ENCODE measurements at places on chromosomes 2 and 18.

- H3K4me1 ChIP-seq: peaks cover 10% of the 10 kb centered on the region
- peaks cover 15% of the 10 kb centered on the region for H3K27me3 ChIP-seq
- peak; percentile 3 for DNase-seq
- peak overlapping the region; percentile 28 for H3K4me3 ChIP-seq
- H3K27ac ChIP-seq: peak overlapping the region; percentile 59
These were observed 105.9 kb upstream of the CREB1 start for GRCh38 chr2:207423886-207424285.

DNA sequence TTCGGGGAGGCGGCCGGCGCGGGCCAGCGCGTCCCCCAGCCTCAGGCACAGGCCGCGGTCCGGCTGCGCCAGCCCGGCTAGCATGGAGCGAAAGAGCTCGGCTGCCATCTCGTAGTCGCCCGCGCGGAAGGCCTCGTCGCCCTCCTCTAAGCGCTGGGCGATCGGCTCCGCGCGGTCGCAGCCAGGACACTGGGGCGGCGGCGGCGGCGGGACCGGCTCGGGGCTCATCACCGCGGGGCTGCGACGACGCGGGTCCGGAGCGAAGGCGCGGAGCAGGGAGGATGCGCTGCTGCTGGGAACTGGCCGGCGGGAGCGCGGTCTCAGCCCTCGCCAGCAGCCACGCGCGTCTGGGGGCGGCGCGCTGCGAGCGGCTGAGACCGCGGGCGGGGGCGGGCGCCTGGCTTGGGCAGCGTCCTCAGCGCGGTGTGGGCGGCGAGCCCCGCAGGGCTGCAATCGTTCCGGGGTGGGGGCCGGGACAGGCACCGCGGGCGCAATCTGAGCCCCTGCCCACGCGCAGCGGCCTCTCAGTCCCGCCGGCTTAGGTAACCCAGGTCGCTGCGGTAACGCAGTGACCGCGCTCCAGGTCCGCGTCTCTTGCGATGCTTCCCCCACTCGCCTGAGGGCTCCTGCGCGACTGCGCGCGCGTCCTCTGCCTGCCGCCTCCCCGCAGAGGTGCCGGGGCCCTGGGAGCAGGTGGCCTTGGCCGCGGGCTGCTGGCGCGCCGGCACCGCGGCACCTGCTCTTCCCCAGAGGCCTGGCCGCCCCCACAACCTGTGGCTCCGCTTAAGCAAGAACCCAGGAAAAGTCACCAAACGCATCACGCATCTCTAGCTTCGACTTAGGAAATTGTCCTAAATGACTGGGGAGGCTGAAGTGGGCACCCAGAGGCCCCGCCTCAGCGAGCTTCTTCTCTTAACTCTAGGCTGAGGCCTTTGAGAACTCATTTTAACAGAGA lies at the start of gene LONRF2:
LONRF2 (minus strand) TSS at position 636 of the 955 bp plus-strand sequence; CDS start at position 228, 408 bp downstream.
- H3K4me1 ChIP-seq: no peaks in the 10 kb centered on the region
- no peak for DNase-seq
- H3K36me3 ChIP-seq: no peaks in the 10 kb centered on the region
- no peak within 1 kb of the TSS for H3K27ac ChIP-seq
- H3K4me3 ChIP-seq: peak within 1 kb of the TSS; percentile 34

DNA sequence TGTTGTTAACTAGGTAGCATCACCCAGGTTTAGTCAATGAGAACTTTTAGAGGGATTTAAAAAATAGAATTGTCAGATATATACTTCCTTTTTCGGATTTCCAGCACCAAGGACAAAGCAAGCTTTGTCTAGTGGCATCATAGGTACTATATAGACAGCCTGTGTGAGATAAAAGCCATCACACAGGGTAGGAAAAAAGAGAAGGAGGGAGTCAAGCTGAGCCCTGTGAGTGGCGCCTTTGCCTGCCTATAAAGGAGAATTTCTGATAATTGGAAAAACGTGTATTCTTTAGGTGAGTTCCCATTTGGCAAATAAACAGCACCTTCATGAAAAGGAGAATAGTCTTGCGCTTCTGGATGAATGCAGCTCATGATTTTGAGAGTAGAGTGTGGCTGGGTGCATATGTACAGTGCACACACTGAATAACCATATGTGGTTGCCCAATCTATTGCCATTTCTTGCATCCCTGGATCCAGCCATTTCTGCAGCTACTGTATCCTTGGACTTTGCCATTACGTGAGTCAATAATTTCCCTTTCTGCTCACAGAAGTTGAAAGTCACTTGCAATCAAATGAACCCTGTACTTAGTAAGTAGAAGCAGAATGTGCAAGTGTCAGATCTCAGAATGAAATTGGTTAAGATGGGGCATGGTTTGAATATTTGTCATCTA lies 559.9 kb upstream of the MEX3C start:
- no peak for DNase-seq
- H3K4me1 ChIP-seq: no peaks in the 10 kb centered on the region
- H3K36me3 ChIP-seq: no peaks in the 10 kb centered on the region
- H3K27ac ChIP-seq: no peak overlapping the region

DNA sequence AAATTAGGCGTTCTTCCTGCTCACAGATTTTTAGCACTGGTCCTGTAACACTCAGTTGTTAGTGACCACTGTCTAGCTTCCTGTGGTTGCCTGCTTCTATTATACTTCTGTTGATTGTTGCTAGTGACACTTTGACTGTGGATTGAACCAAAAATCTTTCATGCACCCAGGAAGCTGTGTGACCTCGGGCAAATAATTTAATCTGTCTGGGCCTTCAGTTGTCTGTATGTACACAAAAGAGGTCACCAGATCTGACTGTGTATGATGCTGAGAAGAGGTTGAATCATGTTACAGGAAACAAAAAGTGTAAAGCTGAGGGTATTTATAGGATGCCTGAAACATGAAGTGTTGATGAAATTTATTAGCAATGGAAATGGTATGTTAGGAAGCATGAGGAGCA lies 12.7 kb downstream of the ICOS start:
- H3K4me1 ChIP-seq: peaks cover 38% of the 10 kb centered on the region
- peak overlapping the region; percentile 66 for H3K27ac ChIP-seq
- H3K27me3 ChIP-seq: no peaks in the 10 kb centered on the region
- peak overlapping the region; percentile 56 for H3K4me3 ChIP-seq
- H3K36me3 ChIP-seq: no peaks in the 10 kb centered on the region
- DNase-seq: peak; percentile 14

DNA sequence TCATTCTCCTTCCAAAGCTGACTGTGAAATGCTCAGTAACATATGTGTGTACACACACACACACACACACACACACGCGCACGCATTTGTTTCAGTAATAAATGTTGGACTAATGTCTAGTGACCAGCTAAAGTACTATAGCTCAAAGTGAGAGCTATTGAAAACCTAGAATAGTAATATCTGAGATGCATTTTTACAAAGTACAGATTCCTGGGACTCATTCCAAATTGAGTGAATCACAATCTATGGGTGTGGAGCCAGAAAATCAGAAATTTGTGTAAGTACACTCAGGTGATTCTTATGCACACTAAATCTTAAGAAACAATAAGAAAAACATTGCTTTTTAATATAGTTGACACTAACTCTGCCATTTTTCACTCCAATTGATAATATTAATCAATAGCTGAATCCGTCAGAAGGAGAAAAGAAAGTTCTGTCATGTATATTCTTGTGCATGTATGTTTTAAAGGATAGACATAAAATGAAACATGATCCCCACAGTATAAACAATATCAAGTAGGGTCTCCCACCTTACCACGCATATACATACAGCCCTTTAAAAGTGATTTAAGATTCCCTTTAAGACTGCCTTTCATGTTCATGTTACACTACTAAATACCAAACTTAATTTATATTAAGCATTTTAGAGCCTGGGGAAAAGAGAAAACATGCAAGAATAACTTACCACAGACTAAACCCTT lies 123.5 kb downstream of the ATAD2B start:
- H3K4me1 ChIP-seq: no peaks in the 10 kb centered on the region
- H3K27me3 ChIP-seq: no peaks in the 10 kb centered on the region
- no peak overlapping the region for H3K27ac ChIP-seq
- H3K36me3 ChIP-seq: peaks cover 42% of the 10 kb centered on the region

DNA sequence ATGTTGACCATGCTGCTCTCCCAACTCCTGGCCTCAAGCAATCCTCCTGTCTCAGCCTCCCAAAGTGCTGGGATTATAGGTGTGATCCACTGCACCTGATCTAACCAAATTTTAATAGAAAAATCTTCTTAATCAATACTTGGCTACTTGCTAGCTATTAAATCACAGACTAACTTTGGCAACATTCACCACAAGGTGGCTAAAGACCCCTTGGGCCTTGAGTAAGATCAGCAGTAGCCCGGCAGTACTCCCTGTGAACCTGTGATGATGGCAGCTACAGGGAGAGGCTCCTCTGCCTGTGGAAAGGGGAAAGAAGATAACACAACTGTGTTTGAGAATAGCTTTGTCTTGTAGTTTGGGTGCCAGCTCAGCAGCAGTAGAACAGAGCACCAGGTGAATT lies 102.9 kb downstream of the SLC39A10 start:
- DNase-seq: no peak
- H3K27ac ChIP-seq: no peak overlapping the region
- no peak overlapping the region for H3K4me3 ChIP-seq
- H3K4me1 ChIP-seq: no peaks in the 10 kb centered on the region
- no peaks in the 10 kb centered on the region for H3K27me3 ChIP-seq

DNA sequence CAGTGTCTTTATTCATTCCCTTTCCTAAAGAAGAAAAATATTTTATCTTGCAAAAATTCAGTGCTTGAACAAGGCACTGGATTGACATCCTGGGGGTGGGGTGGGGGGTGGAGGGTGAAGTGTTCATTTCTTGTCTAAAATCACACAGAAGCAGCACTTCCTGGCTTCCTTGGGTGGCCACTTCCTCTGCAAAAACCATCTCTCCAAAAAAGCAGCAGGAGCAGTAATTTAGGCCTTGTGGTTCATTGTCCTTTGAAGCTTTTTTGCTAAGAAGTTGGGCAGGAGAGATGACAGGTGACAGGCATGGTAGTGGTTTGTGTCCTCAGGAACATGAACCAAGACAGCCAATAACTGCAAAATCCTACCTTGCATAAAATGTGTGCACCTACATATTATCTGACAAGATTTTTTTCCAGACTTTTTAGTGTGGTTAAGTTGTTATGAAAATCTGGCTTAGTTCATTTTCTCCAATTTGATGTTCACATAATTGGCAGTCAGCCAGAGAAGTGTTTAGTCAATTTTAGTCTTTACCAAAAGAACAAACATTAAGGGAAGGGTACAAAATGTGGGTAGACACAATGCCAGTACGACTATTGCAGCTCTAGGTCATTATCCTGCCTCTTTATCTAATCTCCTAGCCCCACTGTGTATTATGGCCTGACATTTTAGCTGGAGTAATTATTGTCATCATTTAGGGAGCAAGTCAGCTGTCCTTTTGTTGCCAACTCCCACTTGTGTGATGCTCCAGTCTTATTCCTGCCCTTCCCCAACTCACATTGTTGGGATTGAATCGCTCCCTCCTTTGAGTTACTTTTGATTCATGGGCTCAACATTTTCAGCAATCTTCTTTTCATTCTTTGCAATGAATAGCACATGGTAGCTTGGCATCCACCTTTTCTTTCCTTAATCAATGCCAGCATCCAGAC lies 177.2 kb downstream of the MYO3B start:
- no peaks in the 10 kb centered on the region for H3K36me3 ChIP-seq
- H3K4me3 ChIP-seq: no peak overlapping the region
- H3K4me1 ChIP-seq: peaks cover 7% of the 10 kb centered on the region
- peaks cover 15% of the 10 kb centered on the region for H3K27me3 ChIP-seq
- no peak for DNase-seq
- no peak overlapping the region for H3K27ac ChIP-seq

GRCh38 chr2:218063896-218064295 lies 5.2 kb upstream of the RUFY4 start:
- H3K27me3 ChIP-seq: peaks cover 56% of the 10 kb centered on the region
- H3K36me3 ChIP-seq: no peaks in the 10 kb centered on the region
- DNase-seq: no peak
- H3K27ac ChIP-seq: no peak overlapping the region
- H3K4me3 ChIP-seq: no peak overlapping the region

DNA sequence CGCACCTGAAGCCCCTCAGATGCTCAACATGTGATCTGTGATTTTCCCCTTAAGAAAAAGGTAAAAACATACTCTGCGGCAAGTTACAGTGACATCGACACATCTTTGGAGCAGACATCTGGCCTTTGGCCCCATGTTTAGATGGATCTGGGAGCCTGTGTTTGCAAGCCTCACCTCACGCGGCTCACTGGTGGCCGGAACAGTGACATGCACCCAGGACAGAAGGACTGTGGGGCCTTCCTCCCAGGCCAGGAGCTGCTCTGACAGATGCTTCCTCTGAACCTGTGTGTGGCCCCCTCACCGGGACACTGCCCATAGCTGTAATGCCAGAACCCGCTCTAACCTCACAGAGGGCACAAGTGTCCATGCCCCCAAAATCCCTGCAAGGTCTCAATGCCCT lies 13.1 kb downstream of the PASK start:
- H3K27ac ChIP-seq: no peak overlapping the region
- no peak overlapping the region for H3K4me3 ChIP-seq
- no peaks in the 10 kb centered on the region for H3K4me1 ChIP-seq
- DNase-seq: no peak

GRCh38 chr2:53315149-53315548 lies 452.5 kb upstream of the CHAC2 start:
- DNase-seq: no peak
- H3K4me3 ChIP-seq: no peak overlapping the region
- no peak overlapping the region for H3K27ac ChIP-seq
- H3K4me1 ChIP-seq: no peaks in the 10 kb centered on the region

GRCh38 chr2:11343650-11344341 lies 640 bp downstream of the ROCK2 start:
- peaks cover 3% of the 10 kb centered on the region for H3K36me3 ChIP-seq
- H3K4me3 ChIP-seq: peak overlapping the region; percentile 99
- peak overlapping the region; percentile 96 for H3K27ac ChIP-seq

GRCh38 chr18:3262234-3263131 lies 550 bp downstream of the MYL12B start:
- H3K4me3 ChIP-seq: peak overlapping the region; percentile 89
- peaks cover 64% of the 10 kb centered on the region for H3K4me1 ChIP-seq
- DNase-seq: peak; percentile 39

- no peaks in the 10 kb centered on the region for H3K36me3 ChIP-seq
- DNase-seq: no peak
- H3K4me1 ChIP-seq: peaks cover 3% of the 10 kb centered on the region
These were observed 182.2 kb downstream of the GLI2 start for GRCh38 chr2:120917886-120918285.

DNA sequence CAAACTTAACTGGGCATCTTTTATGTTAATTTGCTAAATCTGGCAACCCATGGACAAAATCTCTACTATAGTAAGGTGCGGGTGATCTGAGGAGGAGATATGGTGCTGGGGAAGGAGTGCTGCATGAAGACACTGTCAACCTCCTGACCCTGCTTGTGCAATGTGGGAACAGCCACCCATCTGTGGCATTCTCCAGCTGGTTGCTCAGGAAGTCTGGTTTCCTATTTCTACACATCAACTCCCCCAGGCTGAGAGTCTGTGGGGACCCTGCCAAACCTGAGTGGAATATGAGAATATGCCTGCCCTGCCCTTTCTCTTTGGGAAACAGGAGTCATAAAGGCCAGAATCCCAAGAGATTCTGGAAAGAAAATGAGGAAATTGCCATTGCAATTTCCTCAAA lies 60.1 kb upstream of the PAX3 start:
- no peak for DNase-seq
- H3K27me3 ChIP-seq: no peaks in the 10 kb centered on the region
- no peaks in the 10 kb centered on the region for H3K4me1 ChIP-seq
- H3K27ac ChIP-seq: no peak overlapping the region
- no peak overlapping the region for H3K4me3 ChIP-seq
- no peaks in the 10 kb centered on the region for H3K36me3 ChIP-seq

GRCh38 chr2:232633413-232634205 lies at the start of gene EFHD1:
Gene EFHD1, plus strand, starts transcription at chr2:232633604. Its CDS starts 101 bp downstream, at chr2:232633705.
- H3K36me3 ChIP-seq: peaks cover 5% of the 10 kb centered on the region
- peaks cover 29% of the 10 kb centered on the region for H3K27me3 ChIP-seq
- peak within 1 kb of the TSS; percentile 40 for H3K4me3 ChIP-seq
- no peak within 1 kb of the TSS for H3K27ac ChIP-seq
- DNase-seq: peak; percentile 23

Measured in effector memory CD8-positive, alpha-beta T cell (primary cell).